ENCODE measurements at places on chromosomes 5 and 9.

- no peak for DNase-seq
Observed at GRCh38 chr9:35690294-35690613, 529 bp upstream of the TPM2 start.

DNA sequence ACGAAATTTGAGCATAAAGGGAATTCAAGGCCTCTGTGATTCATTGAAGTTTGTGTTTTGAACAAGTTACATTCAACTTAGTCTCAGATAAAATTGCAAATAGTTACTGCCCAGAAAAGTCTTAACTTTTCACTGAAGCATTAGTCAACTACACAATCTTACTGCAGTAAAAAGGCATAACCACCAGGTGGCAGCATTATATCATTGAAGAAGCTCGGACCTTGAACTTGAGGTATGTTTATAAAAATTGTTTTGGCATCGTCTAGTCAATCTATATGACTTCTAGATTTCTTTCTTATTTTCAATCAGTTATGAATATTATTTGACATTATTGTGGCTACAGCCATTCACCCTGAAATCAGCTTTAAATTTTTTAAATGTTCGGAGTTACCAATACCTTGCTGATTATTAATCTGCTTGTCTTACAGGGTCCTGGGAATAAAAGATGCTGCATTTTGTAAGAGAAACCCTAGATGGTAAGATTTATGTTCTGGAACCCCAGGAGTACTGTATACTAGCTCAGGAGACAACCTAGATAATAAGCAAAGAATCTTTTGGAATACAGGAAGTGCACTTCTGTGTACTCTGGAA is 83.9 kb upstream of the GRAMD2B start:
- DNase-seq: no peak

- DNase-seq: no peak
Observed at GRCh38 chr5:92713335-92713743, 867.7 kb downstream of the NR2F1-AS1 start.

DNA sequence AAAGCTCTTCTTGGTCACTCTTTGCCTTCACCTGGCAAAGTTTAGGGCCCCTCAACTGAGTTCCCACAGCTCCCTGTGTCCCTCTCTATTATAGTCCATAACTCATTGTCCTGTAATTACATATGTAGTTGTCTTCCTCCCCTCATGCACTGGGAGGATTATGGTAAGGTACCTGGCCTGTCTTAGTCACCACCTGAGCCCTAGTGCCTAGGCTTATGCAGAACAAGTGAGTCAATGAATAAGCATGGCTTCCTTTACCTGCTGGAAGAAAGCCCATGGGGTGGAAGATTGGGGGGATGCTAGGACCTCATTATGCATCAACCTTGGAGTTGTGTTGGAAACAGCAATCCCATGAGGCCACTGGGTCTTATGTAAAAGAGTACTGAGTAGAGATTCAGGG is 187.7 kb upstream of the TRIM32 start:
- DNase-seq: no peak

DNA sequence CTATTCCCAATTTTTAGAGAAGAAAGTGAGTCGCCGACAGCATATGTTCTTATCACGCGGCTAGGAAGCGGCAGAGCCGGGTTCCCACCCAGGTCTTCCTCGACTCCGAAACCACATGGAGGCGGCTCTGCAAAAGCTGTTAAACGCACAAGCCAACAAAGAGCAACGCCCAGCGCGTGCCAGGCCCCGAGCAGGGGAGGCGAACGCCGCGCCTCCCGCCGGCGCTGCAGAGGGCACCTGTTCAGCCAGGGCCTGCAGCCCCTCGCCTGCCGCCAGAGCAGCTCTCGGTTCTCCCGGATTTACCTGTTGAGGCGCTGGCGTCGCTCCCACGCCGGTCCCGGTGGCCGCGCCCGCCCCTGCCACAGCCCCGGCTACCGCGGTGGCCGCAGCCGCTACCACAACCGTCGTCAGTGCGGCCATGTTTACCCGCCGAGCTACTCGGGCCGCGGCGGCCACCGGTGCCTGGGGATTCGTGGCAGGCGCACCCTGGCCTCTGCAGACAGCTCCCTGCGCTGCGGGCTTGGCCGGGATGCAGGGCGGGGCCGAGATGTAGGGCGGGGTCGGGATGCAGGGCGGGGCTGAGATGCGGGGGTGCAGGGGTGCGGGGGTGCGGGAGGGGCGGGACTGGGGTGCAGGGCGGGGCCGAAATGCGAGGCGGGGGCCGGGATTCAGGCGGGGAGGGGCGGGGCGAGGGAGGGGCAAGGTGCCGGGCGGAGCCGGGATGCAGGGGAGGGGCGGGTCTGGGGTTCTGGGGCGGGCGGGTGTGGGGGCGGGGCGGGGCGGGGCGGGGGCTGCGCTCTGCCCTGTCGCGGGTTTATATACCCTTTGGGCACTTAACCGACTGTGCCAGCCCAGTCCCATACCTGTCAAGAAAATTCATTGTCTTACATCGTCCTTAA is at the start of gene CCDC112:
Gene CCDC112, minus strand, starts transcription at position 531 of the 899 bp plus-strand sequence. Its CDS starts 111 bp downstream, at position 420.
- peak; percentile 65 for DNase-seq

GRCh38 chr9:35397216-35397698 is 92.7 kb upstream of the RUSC2 start:
- DNase-seq: no peak

GRCh38 chr5:105931881-105932421 is 1738.8 kb downstream of the EFNA5 start:
- no peak for DNase-seq

GRCh38 chr9:134182554-134183085 is 18.3 kb upstream of the RNU6ATAC start:
- no peak for DNase-seq

GRCh38 chr5:6718161-6718681 is 5.0 kb downstream of the TENT4A start:
- no peak for DNase-seq

GRCh38 chr9:6224393-6225154 is 9.0 kb downstream of the IL33 start:
- no peak for DNase-seq

DNA sequence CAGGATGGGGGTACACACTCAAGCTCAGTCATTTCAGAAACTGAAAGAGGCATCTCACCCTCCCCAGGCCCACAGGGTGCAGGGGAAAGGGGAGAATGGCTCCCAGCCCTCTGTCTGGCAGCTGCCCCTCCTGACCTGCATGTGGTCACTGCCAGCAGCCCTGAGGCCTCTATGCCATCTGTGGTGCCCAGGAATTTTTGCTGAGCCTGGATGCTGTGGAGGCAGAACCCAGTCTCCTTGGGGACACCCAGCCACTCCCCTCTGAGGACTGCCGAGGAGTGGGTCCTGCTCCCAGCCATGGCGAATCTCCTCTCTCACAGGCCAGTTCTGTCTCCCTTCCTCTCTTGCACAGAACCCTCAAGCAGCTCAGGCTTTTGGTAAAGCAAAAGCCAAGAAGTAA is 104.0 kb upstream of the ALDH1B1 start:
- DNase-seq: no peak

DNA sequence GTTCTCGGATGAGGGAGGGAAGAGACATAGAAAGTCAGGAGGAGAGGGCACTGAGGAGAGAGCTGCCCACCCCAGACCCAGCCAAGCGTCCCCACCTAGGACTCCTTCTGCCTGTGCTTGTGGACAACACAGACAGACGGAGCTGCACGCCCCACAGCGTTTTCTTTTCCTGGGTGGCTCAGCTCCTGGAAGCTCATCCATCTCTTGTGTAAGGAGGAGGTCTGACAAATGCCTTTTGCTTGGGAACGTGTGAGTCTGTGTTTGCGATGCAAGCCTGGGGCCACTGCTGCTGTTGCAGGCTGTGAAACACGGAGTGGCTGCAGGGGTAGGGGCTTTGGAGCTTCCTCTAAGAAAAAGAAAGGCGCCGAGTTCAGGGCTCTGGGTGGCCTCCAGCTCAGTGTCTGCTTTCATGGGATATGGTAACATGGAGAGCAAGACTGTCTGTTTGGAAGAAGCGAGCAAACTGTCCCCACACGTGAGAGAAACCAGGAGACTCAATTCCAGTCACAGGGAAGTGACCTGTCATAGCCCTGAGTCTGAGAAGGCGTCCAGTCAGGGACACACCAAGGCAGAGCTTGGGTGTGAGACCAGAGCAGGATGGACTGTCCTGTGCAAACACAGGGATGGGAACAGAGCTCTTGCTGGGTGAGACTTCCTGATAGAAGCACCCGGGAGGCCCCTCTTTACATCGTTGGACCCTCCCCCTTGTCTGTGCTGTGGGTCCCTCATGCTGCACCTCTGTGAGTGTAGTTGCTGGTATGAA is 42.7 kb downstream of the GADD45G start:
- DNase-seq: no peak

GRCh38 chr9:83106263-83106662 is 43.3 kb upstream of the RASEF start:
- no peak for DNase-seq

DNA sequence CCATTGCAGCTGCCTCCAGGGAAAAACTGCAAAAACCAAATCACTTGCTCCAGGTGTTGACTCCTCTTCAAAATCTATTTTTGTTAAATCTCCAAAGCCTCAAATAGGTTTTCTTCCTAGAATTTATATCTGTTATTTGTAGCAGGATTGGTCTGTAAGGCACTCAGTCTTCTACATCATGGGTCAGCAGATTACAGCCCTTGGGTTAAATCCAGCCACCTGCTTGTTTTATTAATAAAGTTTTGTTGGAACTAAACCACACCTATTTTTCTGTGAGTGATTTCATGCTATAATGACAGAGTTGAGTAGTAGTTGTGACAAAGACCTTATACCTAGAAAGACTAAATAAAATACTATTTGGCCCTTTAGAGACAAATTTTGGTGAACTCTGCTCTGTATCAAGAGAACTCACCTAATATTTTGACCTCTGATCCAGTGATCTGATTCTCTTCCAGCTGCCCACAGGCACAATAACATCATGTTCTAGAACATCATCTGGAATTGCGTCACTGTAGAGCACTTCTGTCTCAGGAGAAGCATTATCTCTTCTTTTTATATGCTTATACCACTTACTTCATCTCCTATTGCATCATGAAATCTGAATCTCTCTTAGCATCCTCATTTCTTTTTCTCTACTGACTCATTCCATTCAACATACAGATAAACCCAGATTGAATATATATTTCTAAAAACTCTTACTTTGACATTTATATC is 130.1 kb downstream of the RPS23 start:
- no peak for DNase-seq

- DNase-seq: no peak
Observed at GRCh38 chr5:110590187-110590586, 136.3 kb downstream of the TMEM232 start.

DNA sequence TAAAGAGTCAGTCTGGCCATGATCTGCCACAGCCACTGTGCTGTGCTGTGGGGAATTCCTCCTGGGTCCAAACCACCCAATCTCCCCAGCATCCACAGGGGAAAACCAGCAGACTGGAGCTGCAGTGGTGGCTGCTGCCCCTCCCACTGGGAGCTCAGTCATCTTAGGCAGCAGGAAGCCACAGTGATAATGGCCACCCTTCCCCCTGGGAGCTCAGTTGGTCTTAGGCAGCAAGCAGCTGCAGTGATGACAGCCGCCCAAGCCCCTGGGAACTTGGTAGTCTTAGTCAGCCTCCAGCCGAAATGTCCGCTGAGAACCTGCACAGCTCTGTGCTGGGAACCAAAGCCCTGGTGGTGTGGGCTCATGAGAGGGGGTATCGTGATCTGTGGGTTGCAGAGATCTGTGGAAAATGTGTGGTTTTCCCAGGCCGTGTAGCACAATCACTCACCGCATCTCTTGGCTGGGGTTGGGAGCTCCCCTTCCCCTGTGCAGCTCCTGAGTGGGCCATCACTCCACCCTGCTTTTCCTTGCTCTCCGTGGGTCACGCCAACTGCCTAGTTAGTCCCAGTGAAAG is 38.4 kb upstream of the SMIM15 start:
- no peak for DNase-seq

GRCh38 chr5:116401576-116401975 is 173.0 kb downstream of the SEMA6A start:
- no peak for DNase-seq

DNA sequence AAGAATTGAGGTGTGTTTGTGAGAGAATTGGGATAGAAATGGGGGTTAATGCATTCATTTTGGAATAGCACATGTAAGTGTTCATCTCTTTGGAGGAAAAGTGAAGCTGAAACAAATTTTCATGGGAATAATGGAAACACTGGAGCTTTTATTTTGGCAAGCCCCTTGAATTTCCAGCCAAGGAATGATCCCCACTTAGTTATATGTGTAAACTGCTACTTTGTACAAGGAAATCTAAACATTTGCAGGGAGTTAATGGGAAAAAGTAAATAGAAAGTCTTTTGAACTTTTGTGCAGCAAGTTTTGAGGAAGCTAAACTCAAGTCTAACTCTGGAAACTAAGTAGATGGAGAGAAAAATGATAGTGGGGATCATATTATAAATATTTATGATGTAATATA is 44.1 kb downstream of the CAMK4 start:
- DNase-seq: no peak

DNA sequence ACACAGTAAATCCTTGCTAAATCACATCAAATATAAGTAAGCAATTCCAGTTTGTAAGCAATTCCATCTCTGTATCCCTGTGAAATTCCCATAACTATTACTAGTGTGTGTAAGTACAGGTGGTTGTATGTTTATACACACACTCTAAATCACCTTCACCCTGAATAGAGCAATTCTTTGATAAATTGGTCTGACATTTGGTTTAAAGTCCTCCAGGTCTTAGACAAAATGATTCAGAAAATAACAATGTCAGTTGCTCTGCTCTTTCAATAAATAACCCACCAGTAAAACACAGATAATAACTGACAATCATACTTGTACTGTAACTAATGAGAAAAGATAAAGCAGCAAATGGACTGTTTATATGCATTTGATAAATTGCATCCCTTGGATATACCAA is 226.3 kb downstream of the SPOCK1 start:
- DNase-seq: no peak

DNA sequence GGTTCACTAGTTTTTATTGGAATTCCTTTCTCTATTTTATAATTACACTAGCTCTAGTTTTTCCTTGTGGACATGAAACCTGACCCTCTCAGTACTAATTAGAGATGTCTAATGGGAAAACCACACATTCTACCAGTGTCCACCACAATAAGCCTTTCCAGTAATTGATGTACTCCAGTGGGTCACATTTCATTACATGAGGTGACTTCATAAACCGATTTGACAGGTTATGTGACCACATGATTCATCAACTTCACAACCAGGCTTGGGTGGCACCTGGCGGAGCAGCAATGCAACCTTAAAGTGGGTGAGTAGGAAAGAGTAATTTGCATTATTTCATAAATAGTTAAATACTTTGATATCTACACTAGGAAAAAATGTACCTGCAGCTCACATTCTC is 284.2 kb upstream of the ADAMTS16 start:
- DNase-seq: no peak

DNA sequence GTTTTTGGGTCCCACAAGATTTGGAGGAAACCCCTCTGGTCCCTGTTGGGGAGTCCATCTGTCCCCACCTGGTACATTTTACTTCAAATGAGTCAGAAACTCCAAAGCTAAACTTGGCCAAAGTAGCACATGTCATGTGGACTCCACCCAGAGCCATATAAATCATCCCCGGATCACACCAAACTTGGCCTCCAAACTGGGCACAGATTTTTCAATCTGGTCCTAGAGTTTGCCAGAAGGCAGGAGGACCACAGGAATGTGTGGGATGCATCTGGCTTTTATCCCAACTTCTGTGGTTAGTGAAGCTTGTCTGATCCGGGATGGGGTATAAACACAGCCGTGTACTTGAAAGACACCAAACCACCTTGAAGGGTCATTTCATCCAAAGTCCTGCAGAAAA is 66.3 kb downstream of the MAT2B start:
- DNase-seq: no peak
